ENCODE measurements at places on chromosomes 5 and 9. TPM values are rescaled to one million over a fixed set of nuclear protein-coding genes. Genes with fewer than 3 reads are reported as not detected.

PCDHA3 gene
- 0.14 TPM for polyA plus RNA-seq

CDH6 gene
- polyA plus RNA-seq: 3.0 TPM

TYRP1 gene
- polyA plus RNA-seq: 0.34 TPM

INPP5E gene
- polyA plus RNA-seq: 10.9 TPM

MOB3B gene
- 2.0 TPM for polyA plus RNA-seq

GRCh38 chr9:1460143-1460769 is 410.1 kb downstream of the DMRT2 start:
- DNase-seq: no peak

GRCh38 chr9:37036776-37037502 is 2.9 kb upstream of the PAX5 start:
- DNase-seq: no peak

DNA sequence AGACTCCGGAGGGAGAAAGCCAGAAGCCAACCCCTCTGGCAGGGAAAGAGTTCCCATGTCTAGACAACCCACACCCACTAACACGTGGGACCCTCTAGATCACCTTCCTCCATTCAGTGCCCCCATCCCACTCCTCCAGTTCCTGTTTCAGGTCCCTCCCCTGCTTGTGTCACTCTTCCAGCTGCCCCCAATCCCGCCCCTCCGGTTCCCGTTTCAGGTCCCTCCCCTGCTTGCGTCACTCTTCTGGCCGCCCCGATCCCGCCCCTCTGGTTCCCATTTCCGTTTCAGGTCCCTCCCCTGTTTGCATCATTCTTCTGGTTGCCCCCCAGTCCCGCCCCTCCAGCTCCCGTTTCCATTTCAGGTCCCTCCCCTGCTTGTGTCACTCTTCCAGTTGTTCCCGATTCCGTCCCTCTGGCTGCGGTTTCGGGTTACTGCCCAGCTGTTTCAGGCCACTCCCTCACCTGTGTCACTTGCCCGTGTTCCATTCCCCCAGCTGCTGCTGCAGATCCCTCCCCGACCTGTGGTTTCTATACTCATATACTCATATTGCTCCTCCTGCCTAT is 64.8 kb upstream of the RANBP6 start:
- peak; percentile 48 for DNase-seq

DNA sequence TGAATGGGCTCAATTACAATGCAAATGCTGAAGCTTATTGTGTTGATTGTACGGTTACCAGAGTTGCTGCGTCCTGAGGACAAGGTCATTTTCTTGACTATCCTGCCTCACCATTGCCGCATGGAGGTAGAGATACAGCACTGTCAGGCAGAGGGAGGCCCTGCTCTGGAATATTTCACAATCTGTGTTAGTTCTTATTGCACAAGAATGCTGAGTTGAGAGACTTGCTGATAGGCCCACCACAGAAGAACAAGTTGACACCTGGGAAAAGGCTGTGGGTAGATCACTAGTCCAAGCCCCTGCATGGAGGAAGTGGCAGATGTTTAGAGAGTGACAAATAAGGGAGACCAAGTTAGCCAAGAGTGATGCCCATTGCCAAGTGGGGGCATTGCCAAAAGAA is 344.5 kb upstream of the ITGA1 start:
- DNase-seq: no peak

GRCh38 chr5:141668601-141669265 is 13.3 kb downstream of the ARAP3 start:
- DNase-seq: no peak

GRCh38 chr5:56585461-56585860 is 229.9 kb upstream of the MAP3K1 start:
- DNase-seq: no peak

- DNase-seq: no peak
These were observed 79.1 kb upstream of the FSTL4 start for GRCh38 chr5:133691448-133691847.

All from forelimb muscle (tissue), 1 donor.